ENCODE measurements at places on chromosomes 2 and 18.

DNA sequence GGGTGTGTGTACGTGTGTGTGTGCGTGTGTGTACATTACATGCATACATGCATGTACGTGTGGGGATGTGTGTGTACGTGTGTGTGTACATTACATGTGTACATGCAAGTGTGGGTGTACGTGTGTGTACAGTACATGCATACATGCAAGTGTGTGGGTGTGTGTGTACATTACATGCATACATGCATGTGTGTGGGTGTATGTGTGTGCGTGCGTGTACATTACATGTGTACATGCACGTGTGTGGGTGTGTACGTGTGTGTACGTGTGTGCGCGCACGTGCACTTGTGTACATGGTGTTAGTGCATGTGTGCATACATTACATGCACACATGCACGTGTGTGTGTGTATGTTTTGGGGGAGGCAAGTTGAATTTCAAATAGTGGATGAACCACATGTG, 300.6 kb downstream of the CELF4 start:
- no peak for DNase-seq

DNA sequence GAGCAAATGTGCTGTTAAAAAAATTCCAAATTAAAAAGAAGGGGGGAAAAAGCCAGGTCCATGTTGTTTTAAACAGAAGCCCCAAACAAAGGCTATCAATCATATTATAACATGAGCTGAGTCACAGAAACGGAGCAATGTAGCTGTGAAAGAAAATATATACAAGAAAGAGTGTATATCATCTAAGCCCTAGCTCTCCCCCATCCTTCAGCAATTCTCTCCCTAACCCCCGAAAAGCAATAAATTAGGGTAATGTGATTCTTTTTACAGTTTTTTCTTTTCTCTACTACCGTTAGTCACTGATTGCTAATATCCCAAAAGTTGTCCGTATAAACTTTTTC, 25.3 kb downstream of the FEZ2 start:
- DNase-seq, result no peak

DNA sequence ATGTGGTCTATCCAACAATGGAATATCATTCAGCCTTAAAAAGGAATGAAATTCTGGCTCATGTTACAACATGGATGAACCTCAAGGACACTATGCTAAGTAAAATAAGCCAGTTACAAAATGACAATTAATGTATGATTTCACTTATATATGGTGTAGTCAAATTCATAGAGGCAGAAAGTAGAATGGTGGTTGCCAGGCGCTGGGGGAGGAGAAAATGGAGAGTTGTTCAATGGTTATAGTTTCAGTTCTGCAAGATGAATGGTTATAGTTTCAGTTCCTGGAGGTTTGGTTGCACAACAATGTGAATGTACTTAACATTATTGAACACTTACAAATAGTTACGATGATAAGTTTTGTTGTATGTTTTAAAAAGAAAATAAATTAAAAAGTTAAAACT, 79.2 kb upstream of the IL1R2 start:
- DNase-seq, result no peak

GRCh38 chr2:164368896-164369295, 252.4 kb downstream of the GRB14 start:
- DNase-seq, result no peak

- DNase-seq, result no peak
These were observed 33.7 kb upstream of the RFX8 start for GRCh38 chr2:101508636-101509035.

DNA sequence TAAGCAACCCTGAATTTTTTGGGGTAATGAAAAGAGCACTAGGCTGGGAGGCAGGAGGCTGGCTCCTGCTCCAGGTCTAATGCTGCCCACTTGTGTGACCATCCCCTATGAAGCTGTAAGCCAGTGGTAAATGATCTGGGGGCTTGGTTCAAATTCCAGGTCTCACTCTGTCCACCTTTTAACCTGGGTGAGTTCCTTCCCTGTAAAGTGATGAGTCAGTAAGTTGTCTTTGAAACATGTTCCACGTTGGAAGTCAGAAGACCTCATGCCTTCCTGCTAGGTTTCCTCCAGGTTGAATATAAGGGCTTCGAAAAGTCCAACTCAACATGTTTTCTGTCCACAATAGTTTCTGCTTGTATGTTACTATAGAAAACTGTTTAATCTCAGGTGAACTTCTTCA, 160.9 kb upstream of the MYT1L start:
- DNase-seq, result no peak
